GM04504 (cell line): ENCODE measurements at places on chromosomes 2 and 18.
A peak's percentile ranks its signal among the peaks of the same experiment; 100 is the strongest.

- no peak for DNase-seq
Observed at GRCh38 chr18:10751653-10752052, 225.8 kb downstream of the NAPG start.

DNA sequence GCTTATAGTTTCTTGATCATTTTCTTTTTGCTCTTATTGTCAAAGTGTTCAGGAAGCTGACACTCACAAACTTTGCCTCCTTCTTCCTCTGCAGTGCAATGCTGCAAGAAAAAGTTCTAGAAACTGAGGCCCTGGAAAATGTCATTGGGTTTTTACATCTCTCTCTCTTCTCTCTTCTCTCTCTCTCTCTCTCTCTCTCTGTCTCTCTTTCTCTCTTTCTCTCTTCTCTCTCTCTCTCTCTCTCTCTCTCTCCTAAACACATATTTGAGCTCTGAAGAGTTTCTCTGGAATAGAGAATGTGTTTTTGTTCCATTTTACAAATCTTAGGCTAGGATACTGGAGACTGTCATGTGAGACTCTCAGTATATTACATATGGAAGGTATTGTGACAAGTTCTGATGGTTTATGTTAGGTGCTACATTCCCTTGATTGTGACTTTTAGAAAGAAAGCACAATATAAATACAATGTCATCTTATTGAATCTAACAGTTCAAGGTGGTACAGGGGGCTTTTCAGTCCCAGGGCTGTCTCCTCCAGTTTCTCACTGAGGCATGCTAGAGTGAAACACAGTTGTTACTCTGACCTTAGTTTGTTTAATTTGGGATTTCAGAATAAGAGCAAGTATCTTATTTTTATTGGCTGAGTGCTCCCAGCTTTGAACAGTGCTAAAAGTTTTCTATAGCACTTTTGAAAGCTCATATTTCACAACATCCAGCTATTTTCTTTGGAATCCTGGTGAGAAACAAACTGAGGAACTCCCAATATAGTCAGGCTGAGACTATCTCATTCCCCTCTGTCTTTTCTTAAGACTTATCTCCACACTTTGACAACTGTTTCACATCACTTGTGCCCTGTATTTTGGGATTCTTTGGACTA lies 41.4 kb upstream of the EHBP1 start:
- no peak for DNase-seq

GRCh38 chr2:219252570-219252899 lies 508 bp upstream of the TUBA4B start:
- no peak for DNase-seq

DNA sequence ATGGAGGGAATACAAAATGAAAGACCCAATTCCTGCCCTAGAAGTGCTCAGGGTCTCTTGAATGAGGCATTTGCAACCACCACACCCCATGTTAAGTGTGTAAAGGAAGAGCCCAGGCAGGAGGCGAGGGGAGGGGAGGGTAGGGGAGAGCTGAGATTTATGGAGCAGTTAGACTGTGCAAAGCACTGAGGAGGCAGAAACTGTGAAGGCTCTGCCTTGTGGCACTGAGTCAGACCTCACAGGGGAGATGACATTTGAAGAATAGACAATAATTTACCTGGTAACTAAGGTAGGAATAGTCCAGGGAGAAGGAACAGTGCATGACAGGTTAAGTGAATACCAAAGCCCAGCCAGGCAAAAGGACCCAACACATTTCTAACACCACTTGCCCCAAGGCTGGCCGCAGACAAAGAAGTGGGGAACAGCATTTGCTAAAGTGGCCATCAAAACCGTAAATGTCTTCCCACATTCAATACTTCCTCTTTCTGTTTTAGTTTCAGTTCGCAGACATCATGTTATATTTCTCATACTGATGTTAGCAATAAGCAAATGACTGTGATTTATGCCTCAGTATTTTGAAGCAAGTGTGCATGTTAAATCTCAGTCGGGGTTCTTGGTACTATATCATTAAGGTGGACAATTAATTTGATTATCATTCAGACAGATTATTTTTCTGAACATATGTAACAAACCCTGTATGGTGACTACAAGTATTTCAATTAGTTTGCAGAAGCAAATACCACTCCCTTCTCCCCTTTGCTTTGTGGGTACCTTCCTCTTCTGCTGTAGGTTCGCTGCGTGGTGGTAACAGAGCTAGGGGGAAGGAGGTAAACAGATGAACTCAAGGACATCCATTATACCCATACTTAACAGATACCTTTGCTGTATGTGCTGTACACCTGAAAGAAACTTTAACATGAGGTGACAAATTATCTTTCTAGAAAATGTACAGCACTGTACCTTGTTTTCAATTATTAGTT lies 27.5 kb downstream of the CDH20 start:
- DNase-seq: no peak

GRCh38 chr18:77066689-77067088 lies 65.9 kb downstream of the MBP start:
- no peak for DNase-seq

- DNase-seq: no peak
Observed at GRCh38 chr2:198662905-198663304, 794.8 kb downstream of the SATB2 start.

- peak; percentile 18 for DNase-seq
Observed at GRCh38 chr2:69985688-69986087, 24.3 kb upstream of the ASPRV1 start.

- DNase-seq: no peak
Observed at GRCh38 chr18:71682591-71682990, 861.6 kb downstream of the CBLN2 start.

- peak; percentile 80 for DNase-seq
Observed at GRCh38 chr2:58107803-58108710, 61.5 kb downstream of the VRK2 start.

GRCh38 chr2:1569879-1570450 lies 156.7 kb downstream of the TPO start:
- DNase-seq: no peak

DNA sequence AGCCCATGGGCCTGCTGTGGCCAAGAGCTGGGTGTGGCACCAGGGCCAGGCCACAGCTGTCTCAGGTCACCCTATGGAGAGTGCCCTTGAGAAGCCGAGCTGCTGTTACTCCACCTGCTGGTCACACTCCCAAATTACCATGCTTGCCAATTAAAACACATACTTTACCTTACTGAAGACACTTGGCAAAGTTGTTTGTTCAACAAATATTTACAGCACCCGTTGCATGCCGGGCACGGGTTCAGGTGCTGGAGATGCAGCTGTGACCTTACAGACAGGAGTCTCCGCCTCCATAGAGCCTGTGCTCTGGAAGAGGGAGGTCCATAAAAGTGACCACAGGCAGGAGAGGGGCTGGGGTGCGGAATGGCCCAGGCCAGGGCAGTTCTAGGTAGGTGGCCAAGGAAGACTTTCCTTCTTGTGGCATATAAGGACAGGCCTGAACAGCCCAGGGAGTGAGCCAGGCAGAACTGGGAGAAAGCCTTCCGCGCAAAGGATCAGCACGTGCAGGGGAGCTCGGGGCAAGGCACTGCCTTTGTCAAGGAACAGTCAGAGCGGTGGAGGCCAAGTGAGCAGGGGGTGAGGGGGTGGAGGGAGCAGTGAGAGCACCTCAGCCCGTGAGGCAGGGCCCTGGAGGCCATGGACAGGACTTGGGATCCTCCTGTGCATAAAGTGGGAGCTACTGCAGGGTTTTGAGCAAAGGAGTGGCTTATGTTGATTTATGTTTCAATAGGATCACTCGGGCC lies 23.6 kb upstream of the RBM44 start:
- no peak for DNase-seq

- no peak for DNase-seq
Observed at GRCh38 chr18:43933177-43933576, 655.9 kb upstream of the SYT4 start.

DNA sequence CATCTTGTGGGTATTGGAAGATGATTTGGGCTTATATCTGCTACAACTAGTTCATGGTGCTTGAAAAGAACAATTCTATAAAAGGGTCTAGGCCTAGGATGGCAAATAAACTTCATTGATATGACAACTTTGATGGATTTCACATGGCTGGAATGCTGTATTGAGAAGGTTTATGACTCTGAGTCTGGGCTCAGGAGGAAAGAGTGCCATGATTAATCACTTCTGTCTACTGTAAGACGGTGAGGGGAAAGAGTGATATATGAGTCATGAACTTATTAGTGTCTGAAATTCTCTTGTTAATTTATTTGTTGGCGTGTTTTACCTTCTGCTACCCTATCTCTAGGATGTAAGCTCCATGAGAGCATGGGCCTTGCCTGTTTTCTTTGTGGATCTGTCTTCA lies 17.0 kb upstream of the ADCYAP1 start:
- DNase-seq: no peak

- DNase-seq: peak; percentile 37
Observed at GRCh38 chr2:237558961-237559641, 7.3 kb upstream of the PRLH start.

- no peak for DNase-seq
Observed at GRCh38 chr2:180003073-180003472, 4.0 kb downstream of the CWC22 start.

DNA sequence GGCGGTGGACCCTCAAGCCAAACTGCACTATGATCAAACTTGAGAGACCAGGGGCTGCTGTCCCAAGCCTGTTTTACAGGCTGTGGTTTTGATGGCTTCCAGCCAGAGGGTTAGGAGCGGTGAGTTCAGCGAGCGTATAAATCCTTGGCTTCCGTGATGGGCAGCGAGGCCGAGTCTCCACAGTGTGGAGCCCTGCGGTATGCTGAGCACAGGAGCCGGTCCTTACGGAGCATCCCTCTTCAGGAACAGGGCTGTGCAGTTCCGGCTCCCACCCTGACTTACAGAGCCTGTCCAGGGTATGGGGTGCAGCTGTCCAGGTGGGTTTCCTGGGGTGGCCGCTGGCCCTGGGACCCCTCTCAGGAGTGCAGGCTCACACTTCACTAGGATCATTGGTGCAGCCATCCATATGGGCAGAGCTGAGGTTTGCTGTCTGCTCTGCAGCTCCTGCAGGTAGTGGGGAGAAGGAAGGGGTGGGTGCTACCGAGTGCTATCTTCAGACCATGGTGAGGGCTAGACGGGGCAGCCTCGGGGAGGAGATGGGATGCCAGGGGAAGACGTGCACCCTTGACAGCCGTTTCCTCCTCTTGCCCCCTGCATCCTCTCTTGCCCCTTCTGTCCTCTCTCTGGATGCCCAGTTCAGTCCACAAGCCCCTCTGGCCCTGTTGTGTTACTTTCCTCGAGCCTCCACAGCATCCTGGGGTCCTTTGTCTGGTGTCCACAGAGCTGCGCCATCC lies 104.3 kb downstream of the FAM210A start:
- DNase-seq: no peak

- DNase-seq: no peak
Observed at GRCh38 chr2:142478206-142478605, 347.4 kb upstream of the LRP1B start.

- no peak for DNase-seq
Observed at GRCh38 chr18:6728809-6729246, 688 bp upstream of the ARHGAP28 start.

DNA sequence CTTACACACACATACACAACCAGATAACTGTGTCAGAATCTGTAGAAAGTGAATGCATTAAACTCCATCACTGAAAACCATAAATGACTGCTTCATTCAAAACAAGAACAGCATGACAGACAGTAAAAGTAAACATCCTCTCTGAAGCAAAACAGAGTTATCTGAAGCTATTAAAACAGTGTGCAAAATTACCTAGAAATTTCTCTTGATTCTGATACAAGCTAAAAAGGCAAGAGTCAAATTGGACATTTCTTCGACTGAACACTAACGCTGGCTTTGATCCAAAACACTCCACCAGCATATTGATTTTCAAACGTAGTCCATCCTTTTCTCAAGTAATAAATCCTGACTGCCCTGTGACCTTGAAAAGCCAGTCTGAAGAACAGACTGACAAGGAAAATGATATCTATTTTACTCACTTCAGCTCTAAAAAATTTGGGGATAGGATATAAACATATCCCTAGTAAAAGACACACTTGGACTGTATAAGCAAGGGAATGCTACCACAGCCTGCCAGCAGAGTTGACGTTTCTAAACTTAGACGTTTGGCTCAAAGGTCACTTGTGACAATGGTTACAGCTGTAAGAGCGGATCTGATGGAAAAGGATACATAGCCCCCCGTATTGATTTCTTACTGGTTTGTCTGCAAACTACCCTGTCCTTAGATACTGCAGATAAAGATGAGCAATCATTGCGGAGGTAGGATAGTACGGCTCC lies 128.9 kb upstream of the ITGB6 start:
- DNase-seq: no peak

DNA sequence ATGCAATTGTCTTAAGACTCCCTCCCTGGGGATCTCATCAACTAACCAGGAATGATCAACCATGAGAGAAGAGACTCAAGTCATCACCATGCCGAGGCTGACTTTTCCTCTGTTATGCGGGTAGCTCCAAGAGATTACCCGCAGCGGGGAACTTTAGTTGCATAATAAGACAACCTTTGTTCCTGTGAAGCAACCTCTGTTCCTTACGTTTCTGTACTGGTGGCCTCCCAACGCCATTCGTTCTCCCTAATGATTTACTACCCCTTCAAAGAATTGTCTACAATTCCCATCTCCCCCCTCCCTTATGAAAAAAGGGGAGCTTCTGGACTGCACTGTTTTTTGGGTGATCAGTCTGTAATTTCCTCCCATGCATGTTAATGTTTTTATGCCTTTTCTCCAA lies 66.1 kb upstream of the LRPPRC start:
- no peak for DNase-seq

- no peak for DNase-seq
Observed at GRCh38 chr2:112642966-112643365, 2.8 kb upstream of the SLC20A1 start.

DNA sequence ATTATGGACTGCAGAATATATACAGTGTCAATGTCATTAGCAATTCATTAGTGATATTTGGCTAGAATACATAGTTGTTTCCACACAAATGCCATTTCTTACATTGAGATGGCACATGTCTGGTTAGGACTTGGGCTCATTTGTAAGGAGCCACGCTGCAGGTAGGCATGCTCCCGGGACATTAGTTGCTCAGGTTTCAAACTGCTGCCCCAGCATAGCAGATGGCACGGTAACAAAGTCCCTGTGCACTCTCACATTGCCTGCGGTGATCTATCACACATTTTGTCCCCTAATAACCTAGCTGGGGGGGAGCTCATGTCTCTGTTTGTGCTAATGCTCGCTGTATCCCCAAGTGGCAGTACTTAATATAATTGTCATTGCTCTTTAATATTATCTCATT lies 185.1 kb downstream of the NEDD4L start:
- no peak for DNase-seq

- no peak for DNase-seq
Observed at GRCh38 chr18:75592527-75592926, 165.0 kb upstream of the SMIM21 start.

DNA sequence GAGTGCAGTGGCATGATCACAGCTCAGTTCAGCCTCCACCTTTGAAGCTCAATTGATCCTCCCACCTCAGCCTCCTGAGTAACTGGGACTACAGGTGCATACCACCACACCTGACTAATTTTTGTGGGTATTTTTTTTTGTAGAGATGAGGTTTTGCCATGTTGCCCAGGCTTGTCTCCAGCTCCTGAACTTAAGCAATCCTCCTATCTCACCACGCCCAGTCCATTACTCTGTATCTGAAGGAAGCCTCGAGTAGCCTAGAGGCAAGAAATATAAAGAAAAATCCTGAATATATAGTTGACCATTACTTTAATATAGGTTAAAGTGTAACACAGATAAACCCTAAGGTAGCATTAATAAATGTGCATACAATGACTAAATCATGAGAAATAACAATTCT lies 686.8 kb upstream of the PIK3C3 start:
- no peak for DNase-seq

- no peak for DNase-seq
Observed at GRCh38 chr2:110885256-110885655, 152.9 kb downstream of the ACOXL start.
